ENCODE measurements at places on chromosomes 1 and 21.

GRCh38 chr1:185535621-185536020 is 198.6 kb upstream of the HMCN1 start:
- DNase-seq: no peak

- no peak for DNase-seq
Measured at GRCh38 chr1:117541003-117541402, 64.8 kb upstream of the TENT5C start.

DNA sequence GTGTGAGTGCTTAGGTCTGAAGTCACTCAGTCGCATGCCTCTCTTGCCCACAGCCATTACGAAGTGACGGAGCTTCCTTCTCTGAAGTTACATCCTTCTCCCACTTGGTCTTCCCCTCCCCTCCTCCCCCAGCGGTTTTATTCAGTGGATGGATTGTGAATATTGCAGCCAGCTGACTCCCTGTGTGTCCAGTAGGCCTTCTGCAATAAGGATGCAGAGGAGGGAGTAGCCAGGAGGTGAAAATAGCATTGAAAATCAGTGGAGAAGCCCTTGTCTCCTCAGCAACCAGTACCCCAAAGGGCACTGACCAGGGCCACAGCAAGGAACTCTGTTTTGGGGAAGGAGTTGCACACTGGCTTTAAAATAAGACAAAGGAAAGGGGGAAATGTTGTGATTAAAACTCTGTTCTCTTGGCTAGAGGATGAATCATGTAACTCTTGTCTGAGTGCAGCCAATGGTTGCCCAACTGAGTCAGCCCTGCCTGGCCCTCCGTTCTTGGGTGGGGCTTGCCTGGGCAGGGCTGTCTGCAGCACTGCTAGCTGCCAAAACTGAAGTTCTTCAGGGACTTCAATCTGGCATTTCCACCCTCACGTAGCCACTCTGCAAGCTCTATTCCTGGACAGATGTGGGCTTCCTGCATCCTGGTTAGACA is 4.3 kb downstream of the S100A10 start:
- no peak for DNase-seq

DNA sequence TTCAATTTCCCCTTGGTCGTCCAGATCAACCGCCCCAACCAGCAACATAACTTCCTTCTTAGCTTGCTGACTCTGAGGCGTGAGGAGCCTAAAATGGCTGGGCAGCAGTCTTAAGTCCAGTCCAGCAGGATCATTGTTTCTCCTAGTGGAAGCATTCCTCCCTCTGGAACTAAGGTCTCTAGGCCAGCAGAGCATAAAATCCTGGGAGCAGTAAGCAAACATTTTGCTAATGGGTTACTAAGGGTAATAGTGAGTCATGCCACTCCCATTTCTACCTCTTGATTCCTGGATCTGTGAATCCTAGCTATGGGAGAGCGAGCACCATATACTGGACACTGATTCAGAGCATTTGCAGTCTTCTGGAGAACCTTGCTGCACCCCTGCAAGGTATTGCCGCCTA is 59.9 kb downstream of the ADSS2 start:
- no peak for DNase-seq

DNA sequence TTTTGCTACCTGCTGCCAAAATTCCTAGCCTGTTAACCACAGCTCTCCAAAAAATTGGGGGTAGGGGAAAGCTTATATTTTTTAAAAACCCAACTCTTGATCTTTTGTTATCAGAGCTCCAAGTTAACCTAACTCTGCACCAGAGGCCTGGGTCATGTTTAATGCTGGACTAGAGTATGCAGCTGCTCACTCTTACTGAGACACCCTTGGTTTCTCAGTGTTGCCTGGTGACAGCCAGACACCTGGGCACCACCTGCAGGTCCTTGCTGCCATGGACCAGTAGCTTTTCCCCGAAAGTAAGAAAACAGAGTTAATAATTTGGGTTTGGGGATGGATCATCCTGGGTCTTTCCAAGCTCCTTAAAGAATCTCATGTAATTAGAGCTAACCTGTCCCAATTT is 30.1 kb downstream of the KCNJ6 start:
- DNase-seq: no peak

GRCh38 chr1:43331688-43332087 is 5.9 kb upstream of the MPL start:
- peak; percentile 59 for DNase-seq

DNA sequence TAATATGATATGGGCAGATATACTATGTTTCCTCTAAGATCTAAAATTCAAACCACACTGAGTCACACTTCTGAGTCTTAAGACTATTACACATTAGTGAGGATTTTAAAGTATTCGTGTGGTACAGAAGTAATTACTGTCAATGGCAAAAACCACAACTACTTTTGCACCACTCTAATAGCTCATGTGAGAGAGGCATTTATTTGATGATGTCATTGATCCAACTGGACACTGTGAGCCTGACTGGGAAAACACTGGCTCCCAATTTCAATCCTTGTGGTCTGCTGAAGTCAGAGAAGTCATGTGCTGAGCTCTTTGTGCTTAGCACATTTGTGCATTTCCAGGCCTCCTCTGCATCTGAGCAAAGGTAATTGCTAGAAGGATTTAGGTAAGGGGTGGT is 377.8 kb downstream of the USH2A start:
- DNase-seq: no peak

DNA sequence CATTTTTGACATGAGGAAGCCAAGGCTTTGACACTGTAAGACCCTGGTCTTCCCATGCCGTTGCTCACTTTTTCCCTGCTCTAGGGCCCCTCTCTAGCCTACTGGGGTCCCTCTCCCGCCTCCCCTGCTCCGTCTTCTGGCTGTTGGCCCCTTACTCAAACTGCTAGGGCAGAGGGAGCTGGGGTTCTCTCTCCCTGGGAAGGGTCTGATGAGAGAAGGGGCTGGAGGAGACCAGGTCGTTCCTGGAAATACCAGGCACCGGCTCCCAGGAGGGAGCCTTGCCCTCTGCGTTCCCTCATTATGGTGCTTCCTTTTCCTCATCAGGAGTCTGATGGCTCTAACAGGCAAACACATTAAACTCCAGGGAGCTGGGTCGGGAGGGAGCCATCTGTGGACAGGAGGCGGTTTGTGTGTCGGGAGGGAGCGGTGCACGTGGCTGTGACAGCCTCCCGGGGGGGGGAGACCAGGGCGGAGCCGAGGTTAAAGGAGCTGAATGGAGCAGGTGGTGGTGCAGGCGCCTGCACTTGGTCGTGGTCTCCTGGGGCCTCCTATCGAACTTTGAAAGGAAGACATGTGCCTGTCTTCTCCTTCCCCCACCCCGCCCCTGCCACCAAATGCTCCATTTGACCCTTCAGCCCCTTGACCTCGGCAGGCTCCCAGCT is 35.4 kb upstream of the LHX4 start:
- no peak for DNase-seq

DNA sequence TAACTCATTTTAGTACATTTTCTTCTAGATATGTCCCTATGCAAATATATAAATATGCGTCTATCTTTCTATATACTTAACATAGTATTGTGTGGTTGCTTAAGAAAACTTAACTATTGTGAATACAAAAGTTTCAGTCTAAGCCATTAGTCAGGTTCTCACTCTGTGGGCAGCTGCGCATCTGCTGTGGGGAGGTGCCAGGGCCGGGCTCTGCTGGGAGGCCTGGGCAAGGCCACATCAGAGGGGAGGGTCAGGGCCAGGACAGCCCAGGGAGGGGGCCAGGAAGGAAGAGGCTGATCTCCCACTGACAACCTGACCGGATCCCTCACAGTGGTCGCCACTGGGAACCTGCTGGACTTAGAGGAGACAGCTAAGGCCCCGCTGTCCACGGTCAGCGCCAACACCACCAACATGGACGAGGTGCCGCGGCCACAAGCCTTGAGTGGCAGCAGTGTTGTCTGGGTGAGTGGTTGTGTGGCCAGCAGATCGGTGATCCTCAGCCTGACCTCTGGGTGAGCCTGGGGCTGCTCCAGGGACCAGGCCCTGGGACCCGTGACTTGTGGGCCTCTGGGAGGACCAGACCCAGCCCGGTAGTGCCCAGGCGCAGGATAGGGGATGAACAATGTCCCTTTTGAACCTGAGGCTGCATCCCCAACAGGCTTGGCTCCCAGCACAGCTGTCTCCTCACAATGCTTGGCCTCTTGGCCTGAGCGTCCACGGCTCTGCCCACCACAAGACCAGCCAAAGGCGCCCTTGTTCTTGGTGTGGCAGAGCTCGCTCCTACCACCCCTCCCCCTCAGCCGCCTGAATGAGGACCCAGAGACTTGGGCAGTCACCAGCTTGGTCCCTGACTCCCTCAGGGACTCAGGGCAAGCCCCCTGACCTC is 20.2 kb downstream of the LDLRAP1 start:
- no peak for DNase-seq

DNA sequence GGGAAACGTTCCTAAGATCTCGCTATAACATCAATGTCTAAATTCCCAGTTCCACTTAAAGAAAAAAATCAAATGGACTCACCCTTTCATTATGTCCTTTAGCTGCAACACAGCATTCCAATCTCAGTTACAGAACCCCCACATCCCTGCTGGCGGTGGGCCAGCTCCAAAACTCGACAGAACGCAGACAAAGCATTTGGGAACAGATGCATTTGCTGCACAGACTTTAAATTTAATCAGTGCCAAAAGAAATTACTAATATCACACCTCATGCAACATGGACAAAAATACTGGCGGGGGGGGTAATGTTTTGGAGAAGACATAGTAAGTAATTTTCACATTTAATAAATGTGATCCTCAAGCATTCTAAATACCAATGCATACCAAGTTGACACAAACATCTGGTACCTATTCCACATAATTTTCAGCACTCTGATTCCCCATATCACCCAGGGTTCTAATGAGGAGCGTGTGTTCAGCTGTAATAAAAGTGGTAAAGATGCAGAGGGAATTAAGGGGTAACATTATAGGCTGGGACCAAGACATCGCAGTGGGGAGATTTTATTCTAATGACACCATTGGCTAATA is 79.7 kb downstream of the TGFBR3 start:
- no peak for DNase-seq

- no peak for DNase-seq
Measured at GRCh38 chr1:170252851-170253579, 107.3 kb downstream of the NTMT2 start.

GRCh38 chr1:8136766-8137165 is 110.7 kb upstream of the ERRFI1 start:
- DNase-seq: no peak

DNA sequence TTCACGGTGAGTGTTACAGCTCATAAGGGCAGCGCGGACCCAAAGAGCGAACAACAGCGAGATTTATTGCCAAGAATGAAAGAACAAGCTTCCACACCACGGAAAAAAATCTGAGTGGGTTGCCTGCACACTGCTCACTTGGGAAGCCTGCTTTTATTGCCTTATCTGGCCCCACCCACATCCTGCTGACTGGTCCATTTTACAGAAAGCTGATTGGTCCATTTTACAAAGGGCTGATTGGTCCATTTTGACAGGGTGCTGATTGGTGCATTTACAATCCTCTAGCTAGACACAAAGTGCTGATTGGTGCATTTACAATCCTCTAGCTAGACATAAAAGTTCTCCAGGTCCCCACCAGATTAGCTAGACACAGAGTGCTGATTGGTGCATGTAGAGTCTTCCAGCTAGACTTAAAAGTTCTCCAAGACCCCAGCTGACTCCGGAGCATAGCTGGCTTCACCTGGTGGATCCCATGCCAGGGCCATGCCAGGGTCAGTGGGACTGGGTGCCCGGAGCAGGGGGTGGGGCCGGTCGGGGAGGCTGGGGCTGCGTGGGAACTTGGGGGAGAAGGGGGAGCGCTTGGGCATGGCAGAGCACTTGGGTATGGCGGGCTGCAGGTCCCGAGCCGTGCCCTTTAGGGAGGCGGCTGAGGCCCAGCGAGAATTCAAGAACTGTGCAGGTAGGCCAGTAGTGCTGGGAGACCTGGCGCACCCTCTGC is 75.4 kb upstream of the ATP1A1 start:
- DNase-seq: no peak

DNA sequence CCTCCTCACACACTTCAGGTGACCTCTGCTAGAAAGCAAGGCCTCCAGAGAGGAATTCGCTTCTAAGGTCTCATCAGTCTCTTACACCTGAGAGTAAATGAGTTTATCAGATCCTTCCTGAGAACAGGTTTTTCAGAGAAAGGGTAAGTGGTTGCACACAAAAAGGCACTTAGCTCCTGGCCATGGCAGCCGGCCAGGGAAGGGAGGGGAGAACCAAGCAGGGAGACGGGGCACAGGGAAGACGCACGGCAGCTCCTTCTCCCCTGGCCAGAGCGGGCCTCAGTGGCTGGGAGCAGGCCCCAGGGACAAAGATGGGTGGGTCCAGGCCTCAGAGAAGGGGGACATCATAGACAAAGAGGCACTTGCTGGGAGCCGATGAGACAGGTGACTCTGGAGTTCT is 3.6 kb upstream of the TNNT2 start:
- DNase-seq: peak; percentile 83

DNA sequence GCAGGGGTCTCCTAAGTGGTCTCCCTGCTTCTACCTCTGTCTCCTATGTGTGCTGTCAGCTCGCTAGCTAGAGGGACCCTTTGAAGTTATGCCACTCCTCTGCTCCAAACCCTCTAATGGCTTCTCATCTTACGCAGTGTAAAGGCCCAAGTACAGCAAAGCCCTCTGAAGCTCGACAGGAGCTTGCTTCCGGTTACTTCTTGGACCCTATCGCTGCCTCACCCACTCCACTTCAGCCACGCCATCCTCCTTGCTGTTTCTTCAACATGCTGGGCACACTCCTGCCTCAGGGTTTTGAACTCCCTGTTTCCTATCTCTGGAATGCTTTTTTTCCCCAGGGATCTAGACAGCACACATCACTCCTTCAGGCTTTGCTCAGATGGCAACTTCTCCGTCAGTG is 102.3 kb upstream of the F3 start:
- no peak for DNase-seq

DNA sequence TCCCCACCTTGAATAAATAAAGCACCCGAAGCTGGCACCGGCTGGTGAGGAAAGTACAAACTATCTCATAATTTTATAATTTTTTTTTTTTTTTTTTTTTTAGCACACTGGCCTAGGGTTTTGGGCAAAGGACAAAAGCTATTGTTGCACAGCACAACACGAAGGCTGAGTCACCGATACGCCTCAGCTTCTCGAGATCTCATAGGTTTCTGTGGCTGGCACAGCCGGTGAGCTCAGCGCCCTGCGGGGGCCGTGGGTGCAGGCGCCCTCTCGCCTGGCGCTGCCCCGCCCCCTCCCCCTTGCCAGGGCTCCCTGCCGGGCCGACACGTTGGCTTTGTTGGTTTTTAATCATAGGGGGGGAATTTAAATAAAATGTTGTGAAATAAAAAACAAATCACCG is 17.2 kb downstream of the CASZ1 start:
- DNase-seq: peak; percentile 95

GRCh38 chr1:183635099-183635605 is 431 bp downstream of the ARPC5 start:
- DNase-seq: peak; percentile 38
